ENCODE measurements at places on chromosomes 5 and 9.

- H3K27me3 ChIP-seq, result no peaks in the 10 kb centered on the region
- peaks cover 12% of the 10 kb centered on the region for H3K4me1 ChIP-seq
These were observed 39.3 kb upstream of the CDC42SE2 start for GRCh38 chr5:131224387-131225201.

DNA sequence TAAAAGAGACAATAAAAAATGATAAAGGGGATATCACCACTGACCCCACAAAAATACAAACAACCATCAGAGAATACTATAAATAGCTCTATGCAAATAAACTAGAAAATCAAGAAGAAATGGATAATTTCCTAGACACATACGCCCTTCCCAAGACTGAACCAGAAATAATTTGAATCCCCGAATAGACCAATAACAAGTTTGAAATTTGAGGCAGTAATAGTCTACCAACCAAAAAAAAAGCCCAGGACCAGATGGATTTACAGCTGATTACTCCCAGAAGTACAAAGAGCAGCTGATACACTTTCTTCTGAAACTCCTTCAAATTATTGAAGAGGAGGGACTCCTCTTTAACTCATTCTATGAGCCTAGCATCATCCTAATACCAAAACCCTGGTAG is 128.1 kb downstream of the DMRTA1 start:
- H3K36me3 ChIP-seq, result no peaks in the 10 kb centered on the region
- no peaks in the 10 kb centered on the region for H3K4me1 ChIP-seq
- DNase-seq, result no peak
- H3K27ac ChIP-seq, result no peak overlapping the region

DNA sequence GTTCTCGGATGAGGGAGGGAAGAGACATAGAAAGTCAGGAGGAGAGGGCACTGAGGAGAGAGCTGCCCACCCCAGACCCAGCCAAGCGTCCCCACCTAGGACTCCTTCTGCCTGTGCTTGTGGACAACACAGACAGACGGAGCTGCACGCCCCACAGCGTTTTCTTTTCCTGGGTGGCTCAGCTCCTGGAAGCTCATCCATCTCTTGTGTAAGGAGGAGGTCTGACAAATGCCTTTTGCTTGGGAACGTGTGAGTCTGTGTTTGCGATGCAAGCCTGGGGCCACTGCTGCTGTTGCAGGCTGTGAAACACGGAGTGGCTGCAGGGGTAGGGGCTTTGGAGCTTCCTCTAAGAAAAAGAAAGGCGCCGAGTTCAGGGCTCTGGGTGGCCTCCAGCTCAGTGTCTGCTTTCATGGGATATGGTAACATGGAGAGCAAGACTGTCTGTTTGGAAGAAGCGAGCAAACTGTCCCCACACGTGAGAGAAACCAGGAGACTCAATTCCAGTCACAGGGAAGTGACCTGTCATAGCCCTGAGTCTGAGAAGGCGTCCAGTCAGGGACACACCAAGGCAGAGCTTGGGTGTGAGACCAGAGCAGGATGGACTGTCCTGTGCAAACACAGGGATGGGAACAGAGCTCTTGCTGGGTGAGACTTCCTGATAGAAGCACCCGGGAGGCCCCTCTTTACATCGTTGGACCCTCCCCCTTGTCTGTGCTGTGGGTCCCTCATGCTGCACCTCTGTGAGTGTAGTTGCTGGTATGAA is 42.7 kb downstream of the GADD45G start:
- no peak for DNase-seq
- H3K4me1 ChIP-seq, result no peaks in the 10 kb centered on the region

GRCh38 chr5:13673511-13673910 is 271.0 kb downstream of the DNAH5 start:
- H3K4me3 ChIP-seq, result no peak overlapping the region
- H3K27me3 ChIP-seq, result no peaks in the 10 kb centered on the region
- H3K27ac ChIP-seq, result no peak overlapping the region
- H3K4me1 ChIP-seq, result no peaks in the 10 kb centered on the region
- no peak for DNase-seq
- no peaks in the 10 kb centered on the region for H3K36me3 ChIP-seq

DNA sequence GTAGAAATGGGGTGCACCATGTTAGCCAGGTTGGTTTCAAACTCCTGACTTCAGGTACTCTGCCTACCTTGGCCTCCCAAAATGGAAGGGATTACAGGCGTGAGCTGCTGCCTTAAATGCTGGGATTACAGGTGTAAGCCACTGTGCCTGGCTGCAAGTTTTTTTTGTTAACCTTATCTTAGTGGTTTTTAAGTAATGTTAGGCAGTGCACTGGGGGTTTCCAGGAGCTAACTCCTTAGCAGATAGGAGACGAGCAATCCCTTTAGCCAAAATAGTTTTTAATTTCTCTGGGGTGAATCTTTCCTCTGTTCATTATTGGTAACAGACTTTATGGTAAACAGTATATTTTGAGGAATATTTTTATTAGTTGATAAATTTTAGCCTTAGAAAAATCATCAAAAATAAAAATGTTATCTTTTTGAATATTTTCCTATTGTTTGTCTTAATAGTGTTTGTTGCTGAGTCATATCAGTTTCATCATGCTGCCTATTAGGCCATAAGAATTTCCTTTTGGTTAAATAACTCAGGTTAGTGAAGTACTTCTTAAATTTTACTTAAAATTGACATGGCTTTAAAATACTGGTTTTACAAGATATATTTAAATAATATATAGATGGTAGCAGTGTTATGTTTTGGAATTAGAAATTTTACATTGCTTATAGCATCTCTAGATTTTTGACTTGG is 37.9 kb downstream of the LMNB1 start:
- H3K4me3 ChIP-seq, result no peak overlapping the region
- H3K36me3 ChIP-seq, result no peaks in the 10 kb centered on the region
- DNase-seq, result peak; percentile 54
- no peak overlapping the region for H3K27ac ChIP-seq
- peaks cover 23% of the 10 kb centered on the region for H3K4me1 ChIP-seq

- no peak overlapping the region for H3K27ac ChIP-seq
- peaks cover 30% of the 10 kb centered on the region for H3K4me1 ChIP-seq
- no peak overlapping the region for H3K4me3 ChIP-seq
These were observed 181.3 kb downstream of the ESM1 start for GRCh38 chr5:54804086-54804485.

DNA sequence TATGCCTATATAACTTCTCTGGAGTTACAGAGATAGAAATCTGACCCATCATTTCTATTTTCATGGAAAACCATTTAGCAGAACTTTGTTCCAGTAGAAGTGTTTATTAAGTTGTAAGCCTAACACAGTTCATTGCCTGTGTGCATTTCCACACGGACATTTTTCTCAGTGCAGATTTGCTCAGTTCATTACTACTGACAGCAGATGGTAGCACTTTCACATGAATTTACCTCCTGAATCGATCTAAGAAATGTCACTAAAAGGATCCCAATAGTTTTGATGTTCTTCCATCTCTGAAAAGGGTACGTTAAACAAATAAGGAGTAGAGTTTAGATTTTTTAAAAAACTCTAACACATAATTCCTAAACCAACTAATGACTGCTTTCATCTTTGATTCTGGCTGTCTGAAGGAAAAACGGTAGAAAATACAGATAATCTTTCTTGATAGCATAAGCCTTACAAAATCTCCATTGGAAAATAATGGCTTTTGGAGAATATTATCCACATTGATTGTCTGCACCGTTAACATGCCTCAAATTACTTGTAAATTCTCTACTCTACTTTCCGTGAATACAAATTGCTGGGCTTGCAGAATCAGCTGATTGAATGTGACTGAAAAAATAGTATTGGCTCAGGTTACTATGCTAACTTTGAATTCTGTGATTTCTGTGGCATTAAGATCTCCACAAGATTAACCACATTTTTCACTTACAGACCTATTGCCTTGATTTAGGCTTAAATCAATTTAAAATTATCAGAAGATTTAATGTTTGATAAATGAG is 33.1 kb downstream of the RPS23 start:
- no peak overlapping the region for H3K27ac ChIP-seq
- no peaks in the 10 kb centered on the region for H3K27me3 ChIP-seq
- DNase-seq, result peak; percentile 5
- H3K4me3 ChIP-seq, result no peak overlapping the region

GRCh38 chr5:51378448-51379330 is 4.6 kb upstream of the ISL1 start:
- no peaks in the 10 kb centered on the region for H3K36me3 ChIP-seq
- 0 out of 2 replicates have a peak overlapping the region, but pooled peaks have one; percentile 21 for H3K4me3 ChIP-seq
- peak; percentile 18 for DNase-seq
- no peaks in the 10 kb centered on the region for H3K4me1 ChIP-seq

Data from GM23248 (cell line).